ENCODE measurements at places on chromosomes 1 and 21.

DNA sequence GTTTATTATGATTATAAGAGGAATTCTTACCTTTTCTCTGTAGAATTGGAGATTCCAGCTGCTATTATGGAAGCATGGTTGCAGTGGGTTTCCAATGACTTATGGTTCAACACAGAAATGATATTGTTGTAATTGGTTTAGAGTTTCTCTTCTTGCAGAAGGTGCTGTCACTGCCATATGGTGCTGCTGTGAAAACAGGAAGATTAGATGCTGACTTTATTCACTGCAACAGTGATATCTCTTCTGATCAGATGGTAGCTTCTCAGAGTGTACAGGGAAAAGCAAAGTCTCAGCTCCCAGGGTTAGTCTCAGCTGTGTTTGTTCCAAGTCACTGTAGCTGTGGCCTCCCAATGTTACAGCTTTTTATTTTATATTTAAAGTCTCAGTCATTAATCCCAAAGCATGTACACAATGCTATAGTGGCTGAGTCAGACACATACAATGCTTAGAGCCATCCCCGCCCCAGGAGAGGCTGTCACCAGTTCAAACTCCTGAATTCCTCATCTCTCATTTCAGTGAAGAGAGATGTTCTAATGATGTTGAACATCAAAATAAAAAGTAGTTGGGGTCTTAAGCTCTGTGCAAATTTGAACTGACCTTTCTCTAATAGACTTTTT, 42.7 kb upstream of the RGS2 start:
- DNase-seq = no peak

- peak; percentile 68 for DNase-seq
Measured at GRCh38 chr1:169427081-169427641, at the start of gene CCDC181. Gene CCDC181 (minus strand): TSS chr1:169427474. CDS start chr1:169424927, 2,547 bp downstream.

- no peak for DNase-seq
Measured at GRCh38 chr1:177116941-177117340, 47.6 kb downstream of the ASTN1 start.

DNA sequence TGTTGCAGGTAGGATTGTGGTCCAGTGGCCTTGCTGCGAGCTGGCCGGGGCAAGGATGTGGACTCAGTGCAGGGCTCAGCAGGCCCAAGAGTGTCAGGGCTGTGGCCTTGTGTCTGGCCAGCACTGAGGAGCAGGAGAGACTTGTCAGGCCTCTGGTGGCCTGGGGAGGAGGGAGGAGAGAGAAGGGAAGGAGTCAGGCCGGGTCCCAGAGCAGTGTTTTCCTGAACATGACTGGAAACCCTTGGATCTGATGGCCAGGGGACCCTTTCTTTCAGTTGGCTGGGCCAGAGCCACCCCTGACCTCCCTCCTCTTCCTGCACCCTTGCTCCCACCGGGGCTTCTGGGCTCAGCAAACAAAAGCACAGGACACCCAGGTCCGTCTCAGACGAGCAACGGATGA, 5.1 kb downstream of the IBA57 start:
- DNase-seq = no peak

DNA sequence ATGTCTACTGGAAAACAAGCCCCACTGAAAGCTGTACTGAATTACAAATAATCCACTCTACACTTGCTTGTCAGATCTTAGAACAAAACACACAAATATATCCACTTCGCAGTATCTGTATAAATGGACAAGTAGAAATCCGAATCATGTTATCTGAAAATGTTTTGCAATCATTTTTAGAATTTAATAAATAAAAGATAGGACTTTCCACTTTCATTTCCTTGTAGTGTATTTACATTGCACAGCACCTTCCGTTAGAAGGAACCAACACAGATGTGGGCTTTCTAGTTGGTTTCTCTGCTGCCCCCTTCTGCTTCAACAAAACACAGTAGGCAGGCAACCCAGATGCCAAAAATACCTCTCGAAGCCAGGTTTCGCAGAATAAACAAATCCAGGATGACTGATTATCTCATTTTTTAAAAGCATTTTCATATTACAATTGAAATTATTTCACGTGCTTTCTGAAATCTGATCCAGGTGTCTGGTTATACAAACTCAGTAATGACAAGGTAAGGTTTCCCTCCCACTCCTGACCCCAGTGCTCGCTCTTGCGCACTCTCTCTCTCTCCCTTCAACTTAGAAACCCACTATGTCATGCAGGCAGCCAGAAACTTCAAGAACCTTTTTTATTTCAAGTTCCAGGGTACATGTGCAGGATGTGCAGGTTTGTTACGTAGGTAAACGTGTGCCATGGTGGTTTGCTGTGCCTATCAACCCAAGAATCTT, 389.9 kb downstream of the SMYD3 start:
- DNase-seq = peak; percentile 40

- no peak for DNase-seq
Measured at GRCh38 chr1:244053831-244054230, 2.7 kb downstream of the ZBTB18 start.

Data from NCI-H774 (cell line).